CD4-positive, alpha-beta T cell treated with Interferon alpha-2 for 1 hour (primary cell): ENCODE measurements at places on chromosomes 11 and 22.

GRCh38 chr11:24239930-24240329 lies 256.9 kb upstream of the LUZP2 start:
- DNase-seq = no peak

GRCh38 chr11:124732230-124732629 lies 7.5 kb upstream of the NRGN start:
- no peak for DNase-seq

DNA sequence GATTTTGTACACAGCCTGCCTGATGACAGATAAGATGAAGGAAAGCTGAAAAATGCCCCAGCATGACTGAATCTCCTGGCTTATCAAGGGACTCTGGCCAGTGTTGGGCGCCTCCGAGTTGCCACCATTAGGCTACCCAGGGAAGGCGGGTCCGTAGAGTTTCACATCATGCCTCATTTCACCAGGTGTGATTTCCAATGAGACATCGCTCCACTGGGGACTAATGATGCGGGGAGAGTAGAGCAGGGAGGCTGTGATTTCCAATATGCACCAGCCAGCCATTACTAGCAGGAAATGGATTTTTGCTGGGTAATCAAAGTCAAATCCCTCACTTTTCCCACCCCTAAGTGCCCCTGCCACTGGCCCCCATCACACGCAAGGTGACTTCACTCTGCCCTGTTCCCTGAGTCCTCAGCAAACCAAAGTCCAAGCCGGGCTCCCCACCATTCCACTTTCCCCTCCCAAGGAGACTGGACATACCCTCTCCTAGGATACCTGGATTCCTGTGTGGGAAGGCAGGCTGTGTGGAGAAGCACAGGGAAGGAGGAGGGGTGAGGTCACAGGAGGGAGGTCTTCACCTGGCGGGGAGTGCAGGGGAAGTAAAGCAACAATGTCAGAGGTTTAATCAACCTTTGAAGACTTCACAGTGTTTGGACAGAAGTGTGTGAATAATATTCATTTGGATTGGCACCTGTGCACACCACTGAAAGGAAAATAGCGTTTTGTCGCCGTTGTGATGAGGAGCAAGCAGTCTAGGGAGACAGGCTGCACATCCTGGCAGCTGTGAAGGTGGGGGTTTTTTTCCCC lies 613.3 kb upstream of the CADM1 start:
- DNase-seq = no peak

- no peak for DNase-seq
Measured at GRCh38 chr11:109026891-109027489, 362.1 kb downstream of the DDX10 start.

- no peak for DNase-seq
Measured at GRCh38 chr11:111179184-111179910, 66.2 kb upstream of the POU2AF2 start.
